AG09309 (cell line): ENCODE measurements at places on chromosomes 16 and 17.

DNA sequence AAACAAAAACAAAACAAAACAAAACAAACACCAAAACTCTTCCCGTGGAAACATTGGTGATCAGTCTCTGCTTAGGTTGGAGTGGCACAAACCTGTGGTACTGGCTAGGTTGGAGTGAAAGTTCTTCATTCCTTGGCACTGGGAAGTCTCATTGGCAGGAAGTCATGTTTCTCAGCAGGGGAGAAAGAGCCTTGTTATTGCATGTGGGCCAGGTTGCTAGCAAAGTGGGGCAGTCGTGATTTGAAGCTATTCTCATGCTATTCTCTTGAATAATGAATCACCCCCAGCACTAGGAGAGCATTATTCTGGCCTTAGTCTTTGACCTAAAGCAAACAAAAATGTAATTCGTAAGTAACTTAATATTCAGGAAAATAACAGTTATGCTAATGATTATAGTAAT lies 24.3 kb upstream of the B4GALNT2 start:
- no peak for DNase-seq

- DNase-seq: no peak
Observed at GRCh38 chr17:14201021-14201987, 35.4 kb downstream of the CDRT15 start.

GRCh38 chr16:85750827-85751697 lies at the start of gene C16orf74:
Gene C16orf74, minus strand, starts transcription at chr16:85751096. Its CDS starts 15,879 bp downstream, at chr16:85735217.
- no peak for DNase-seq

DNA sequence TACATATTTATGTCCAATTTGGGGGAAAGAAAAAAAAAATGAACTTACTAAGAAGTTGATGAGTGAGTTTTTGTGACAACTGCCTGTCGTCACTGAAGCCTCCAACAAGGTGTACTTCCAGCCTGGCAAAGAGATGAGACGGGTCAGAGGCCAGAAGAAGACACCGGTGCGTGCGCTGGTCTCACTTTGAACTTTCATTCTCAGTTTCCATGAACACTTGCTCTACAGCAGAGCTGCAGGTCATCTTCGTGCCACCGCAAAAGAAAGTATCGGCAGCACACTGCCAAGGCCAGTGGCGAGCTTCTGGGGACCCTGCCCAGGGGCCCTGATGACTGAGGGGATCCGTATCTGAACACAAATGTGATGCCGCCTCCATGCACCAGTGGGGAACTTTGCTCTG lies 11.6 kb downstream of the NTAN1 start:
- no peak for DNase-seq

DNA sequence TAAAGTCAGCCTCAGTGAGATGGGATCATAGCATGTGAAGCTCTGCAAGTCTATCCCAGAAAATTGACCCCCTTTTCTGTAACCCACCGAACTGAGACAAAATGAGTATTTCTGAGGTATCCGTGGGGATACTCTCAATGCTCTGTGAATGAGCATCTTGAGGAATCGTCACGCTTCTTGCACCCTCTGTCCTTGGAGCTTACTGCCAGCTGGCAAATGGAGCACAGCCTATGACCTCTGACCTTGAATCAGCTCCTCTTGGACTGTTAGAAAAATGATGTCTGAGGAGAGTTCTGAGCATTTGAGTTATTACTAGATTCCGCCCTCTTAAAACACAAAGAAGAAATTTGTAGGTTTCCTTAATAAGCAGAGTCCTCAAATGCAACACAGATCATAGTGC lies 342.1 kb downstream of the ZFHX3 start:
- DNase-seq: no peak

DNA sequence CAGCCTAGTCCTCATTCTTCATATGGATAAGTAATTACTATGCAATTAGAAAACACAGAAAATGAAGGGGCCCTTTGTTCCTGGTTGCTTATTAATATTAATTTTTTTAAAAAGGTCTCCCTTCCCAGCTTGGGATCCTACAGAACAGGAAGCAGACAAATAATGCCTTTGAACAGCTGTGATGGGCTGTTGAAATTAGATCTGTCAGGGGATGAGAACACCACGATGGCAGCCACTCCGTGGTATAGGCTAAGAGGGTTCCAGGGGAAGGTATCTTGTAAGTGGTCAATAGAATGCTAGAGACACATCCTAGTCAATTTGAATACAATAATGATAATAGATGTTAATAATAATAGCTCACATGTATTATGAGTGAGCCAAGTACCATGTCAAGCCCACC lies 83.1 kb downstream of the CCDC182 start:
- no peak for DNase-seq

DNA sequence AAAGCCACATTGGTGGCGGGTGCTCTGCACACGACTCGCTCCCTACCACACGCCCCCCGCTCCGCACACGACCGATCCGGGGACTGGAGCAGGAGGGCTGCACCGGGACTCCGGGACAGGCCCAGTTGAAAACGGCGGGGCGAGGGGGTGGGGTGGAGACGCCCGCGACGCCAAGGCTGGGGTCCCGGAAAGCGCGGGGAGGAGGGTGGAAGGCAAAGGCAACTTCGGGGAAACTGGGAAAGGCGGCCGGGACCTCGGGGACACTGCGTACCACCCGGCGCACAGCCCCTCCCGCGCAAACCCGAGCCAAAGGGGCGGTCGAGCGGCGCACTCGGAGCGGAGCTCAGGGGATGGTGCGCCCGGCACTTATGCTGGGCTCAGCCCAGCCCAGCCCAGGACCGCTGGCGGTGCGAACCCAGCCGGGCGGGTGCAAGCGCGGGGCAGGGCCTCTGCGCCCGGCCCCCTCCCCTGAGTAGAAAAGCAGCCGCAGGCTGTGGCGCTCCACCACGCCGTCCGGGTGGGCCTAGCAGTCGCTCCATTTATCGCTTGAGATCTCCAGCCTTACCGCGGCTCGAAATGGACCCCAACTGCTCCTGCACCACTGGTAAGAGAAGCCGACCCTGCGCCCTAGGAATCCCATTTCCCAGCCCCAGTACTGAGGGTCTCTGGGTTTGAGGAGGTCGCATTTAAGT lies at the start of gene MT1M:
Gene MT1M, plus strand, starts transcription at position 504 of the 692 bp plus-strand sequence. Its CDS starts 73 bp downstream, at position 577.
- no peak for DNase-seq

- peak; percentile 33 for DNase-seq
Observed at GRCh38 chr17:76276461-76277299, 11.5 kb downstream of the UBALD2 start.

DNA sequence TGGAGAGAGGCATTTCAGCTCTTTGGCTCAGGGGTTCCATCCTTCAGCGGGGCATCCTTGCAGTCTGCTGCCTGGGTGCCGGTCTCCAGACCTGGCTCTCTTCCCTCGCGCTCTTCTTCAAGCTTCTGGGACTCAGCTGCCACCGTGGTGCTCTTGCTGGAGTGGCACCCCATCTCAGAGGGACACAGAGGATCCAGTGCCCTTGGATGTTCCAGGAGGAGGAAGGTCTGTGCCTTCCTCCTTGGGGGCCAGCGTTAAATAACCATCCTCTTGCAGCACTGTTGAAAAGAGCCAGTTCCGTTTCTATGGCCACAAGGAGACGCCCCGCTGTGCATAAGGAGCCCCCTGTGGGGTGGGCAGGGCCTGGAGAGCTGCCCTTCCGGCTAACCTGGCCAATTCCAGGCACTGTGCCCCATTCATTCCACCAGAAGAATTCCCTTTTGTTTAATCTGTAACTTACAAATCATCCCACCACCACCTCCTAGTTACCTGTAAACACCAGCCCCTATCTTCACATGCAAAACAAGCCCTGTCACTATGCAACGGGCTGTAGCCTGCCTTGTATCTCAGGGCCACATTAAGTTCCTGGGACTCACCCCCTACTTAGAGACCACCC lies 8.6 kb downstream of the CHD9NB start:
- DNase-seq: no peak

DNA sequence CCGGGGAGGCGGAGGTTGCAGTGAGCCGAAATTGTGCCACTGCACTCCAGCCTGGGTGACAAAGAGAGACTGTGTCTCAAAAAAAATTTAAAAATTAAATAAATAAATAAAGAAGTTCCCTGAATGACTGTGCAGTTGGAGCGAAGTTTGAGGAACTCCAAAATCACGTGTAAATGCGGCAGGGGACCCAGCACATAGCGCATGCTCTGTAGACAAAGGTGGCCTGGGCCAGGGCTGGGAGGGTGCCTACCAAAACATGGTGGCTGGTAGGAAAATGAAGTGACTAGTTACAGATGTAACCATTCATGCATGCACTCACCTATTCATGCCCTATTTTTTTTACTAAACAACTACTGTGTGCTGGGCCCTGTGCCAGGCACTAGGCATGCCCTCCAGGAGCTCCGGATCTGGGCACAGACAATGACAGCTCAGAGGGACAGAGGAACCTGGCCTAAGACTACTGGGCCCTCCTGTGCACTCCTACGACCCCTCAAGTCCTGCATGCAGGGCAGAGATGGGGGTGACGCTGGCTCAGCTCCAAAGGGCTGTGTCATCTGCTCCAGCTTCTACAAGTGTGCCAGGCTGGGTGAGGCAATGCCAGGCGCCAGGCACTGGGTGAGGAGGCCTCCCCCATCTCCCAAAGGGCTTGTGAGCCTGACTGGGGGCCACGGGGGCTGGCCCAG lies 65.3 kb downstream of the RMI2 start:
- DNase-seq: no peak

DNA sequence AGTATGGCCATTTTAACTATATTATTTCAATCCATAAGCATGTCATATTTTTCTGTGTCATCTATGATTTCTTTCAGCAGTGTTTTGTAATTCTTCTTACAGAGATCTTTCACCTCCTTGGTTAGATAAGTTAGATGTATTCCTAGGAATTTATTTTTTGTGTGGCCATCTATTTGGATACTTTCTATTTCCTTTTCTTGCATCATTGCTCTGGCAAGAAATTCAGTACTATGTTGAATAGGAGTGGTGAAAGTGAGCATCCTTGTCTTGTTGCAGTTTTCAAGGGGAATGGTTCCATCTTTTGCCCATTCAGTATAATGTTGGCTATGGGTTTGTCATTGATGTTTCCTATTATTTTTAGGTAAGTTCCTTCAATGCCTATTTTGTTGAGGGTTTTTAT lies 15.1 kb upstream of the ABCA9 start:
- DNase-seq: no peak

GRCh38 chr17:73250851-73251640 lies 10.6 kb downstream of the CPSF4L start:
- DNase-seq: no peak

- DNase-seq: no peak
Observed at GRCh38 chr17:66995944-66996343, 31.4 kb downstream of the CACNG4 start.
